ENCODE measurements at places on chromosomes 3 and 15. TPM values are rescaled to one million over a fixed set of nuclear protein-coding genes. Genes with fewer than 3 reads are reported as not detected.
A peak's percentile ranks its signal among the peaks of the same experiment; 100 is the strongest.

- H3K27me3 ChIP-seq = no peaks in the 10 kb centered on the region
- no peaks in the 10 kb centered on the region for H3K36me3 ChIP-seq
- no peak overlapping the region for H3K4me3 ChIP-seq
- no peak for DNase-seq
These were observed 54.4 kb upstream of the PPP2R3A start for GRCh38 chr3:135911110-135911509.

- no peaks in the 10 kb centered on the region for H3K36me3 ChIP-seq
- H3K4me3 ChIP-seq = no peak overlapping the region
- DNase-seq = peak; percentile 22
These were observed 324.9 kb upstream of the COL8A1 start for GRCh38 chr3:99313485-99313884.

DNA sequence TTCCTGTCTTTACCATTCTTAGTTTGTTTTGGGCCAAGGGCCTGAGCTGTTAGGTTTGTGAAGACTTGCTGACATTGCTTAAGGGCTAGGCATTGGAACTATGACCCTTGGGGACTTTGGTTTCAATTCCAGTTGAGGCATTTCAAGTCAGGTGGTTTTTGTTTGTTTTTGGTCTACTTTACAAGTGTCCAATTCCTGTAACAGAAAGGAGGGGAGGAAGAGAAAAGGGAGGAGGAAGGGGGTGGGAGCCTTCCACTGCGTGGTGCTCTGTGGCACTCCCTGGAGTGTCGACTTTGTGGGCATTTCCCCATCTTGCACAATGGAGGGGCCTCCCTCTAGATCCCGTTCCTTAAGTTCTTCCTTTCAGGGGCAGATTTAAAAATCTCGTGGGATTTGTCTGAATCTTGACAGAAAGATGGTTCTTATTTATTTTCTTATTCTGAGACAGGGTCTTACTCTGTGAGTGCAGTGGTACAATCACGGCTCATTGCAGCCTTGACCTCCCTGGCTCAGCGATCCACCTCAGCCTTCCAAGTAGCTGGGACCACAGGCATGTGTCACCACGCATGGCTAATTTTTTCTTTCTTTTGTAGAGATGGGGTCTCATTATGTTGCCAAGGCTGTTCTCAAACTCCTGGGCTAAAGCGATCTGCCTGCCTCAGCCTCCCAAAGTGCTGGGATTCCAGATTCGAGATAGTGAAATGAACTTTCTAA is 59.5 kb upstream of the RYK start:
- no peak for DNase-seq
- no peaks in the 10 kb centered on the region for H3K36me3 ChIP-seq
- H3K4me1 ChIP-seq = peaks cover 65% of the 10 kb centered on the region

GRCh38 chr3:73637042-73637441 is 12.3 kb upstream of the PDZRN3 start:
- no peaks in the 10 kb centered on the region for H3K36me3 ChIP-seq
- H3K27me3 ChIP-seq = no peaks in the 10 kb centered on the region
- no peak overlapping the region for H3K27ac ChIP-seq
- H3K4me3 ChIP-seq = no peak overlapping the region

- H3K27ac ChIP-seq = no peak overlapping the region
- H3K4me3 ChIP-seq = no peak overlapping the region
- DNase-seq = no peak
- no peaks in the 10 kb centered on the region for H3K36me3 ChIP-seq
These were observed 172.4 kb upstream of the TOPAZ1 start for GRCh38 chr3:44069276-44069675.

- no peaks in the 10 kb centered on the region for H3K27me3 ChIP-seq
- no peak overlapping the region for H3K4me3 ChIP-seq
These were observed 32.0 kb downstream of the UBE3A start for GRCh38 chr15:25406846-25407245.

DNA sequence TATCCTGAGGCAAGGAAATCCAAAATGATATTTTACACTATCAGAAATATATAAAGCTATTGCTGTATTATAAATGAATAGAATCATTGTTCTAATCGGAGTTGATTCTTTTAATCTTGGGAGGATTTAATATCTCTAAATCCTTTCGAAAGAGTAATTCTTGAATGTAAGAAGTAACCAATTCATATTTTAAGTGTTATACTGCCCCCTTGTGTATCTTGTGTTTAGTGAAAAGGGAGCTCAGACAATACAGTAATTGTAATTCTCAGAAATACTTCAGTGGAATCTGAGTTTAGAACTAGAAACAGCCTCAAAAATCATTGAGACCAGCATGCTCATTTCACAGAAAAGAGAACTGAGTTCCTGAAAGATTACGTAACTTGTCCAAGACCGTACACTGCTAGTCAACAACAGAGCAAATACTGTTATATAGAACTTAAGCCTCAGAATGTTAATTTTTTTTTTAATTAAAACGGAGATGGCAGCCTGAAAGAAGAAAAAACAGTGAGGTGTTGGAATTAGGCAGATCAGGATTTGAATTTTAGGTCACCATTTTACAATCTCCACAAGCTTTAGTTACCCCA is 42.9 kb downstream of the PLCH1 start:
- H3K27ac ChIP-seq = no peak overlapping the region
- no peaks in the 10 kb centered on the region for H3K4me1 ChIP-seq
- peak; percentile 32 for DNase-seq

- H3K36me3 ChIP-seq = no peaks in the 10 kb centered on the region
These were observed 988 bp upstream of the CFAP92 start for GRCh38 chr3:128994581-128995546.

- H3K36me3 ChIP-seq = no peaks in the 10 kb centered on the region
- no peak overlapping the region for H3K4me3 ChIP-seq
- no peaks in the 10 kb centered on the region for H3K27me3 ChIP-seq
These were observed 25.1 kb upstream of the HERC1 start for GRCh38 chr15:63858881-63859280.

DNA sequence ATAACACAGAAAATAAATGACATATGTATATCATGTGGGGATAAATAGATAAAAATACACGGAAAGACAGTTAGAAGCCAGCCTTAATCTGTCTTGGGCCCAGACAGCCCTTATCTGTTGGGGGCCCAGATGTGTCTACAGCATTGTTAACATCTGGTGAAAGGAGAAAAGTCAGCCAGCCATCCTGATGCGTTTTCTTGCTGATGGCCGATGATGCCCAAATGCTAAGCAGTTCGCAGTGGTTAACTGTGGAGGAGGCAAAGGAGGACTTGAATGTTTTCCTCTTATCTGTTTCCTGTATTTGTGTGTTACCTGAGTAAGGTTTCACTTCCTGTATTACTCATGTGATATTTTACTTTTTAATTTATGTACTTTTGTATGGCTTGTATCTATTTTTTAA is 46.2 kb downstream of the NOX5 start:
- H3K27me3 ChIP-seq = peaks cover 23% of the 10 kb centered on the region
- H3K4me1 ChIP-seq = no peaks in the 10 kb centered on the region
- H3K4me3 ChIP-seq = no peak overlapping the region
- H3K36me3 ChIP-seq = no peaks in the 10 kb centered on the region
- no peak for DNase-seq

DNA sequence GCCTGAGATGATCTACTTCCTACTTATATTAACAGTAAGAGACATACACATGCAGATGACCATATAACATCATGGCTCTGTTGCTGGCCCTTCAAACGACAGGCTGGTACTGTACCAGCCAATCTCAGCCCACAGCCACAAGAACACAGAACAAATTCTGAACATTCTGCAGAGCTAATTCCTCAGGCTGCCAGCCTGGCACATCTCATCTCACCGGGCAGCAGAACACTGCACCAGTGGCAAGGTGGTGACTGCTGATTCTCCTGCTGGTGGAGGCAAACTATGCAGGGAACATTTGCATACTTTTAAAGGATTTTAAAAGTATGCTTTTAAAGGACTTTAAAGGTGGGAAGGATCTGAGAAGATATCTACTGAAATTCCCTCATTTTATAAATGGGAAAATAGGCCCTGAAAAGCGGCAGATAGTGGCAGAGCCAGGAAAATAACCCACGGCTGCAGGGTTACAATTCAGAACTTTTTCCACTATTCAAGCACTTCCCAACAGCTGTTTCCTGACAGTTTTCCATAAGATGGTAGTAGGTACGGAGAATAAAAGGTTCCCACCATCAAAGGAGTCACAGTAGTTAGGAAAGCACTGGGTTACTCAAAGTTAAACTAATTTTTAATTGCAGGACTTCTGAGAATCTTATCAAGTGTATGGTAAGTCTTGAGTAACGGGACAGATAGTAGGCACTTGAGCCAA is 37.3 kb downstream of the SUMF1 start:
- H3K4me1 ChIP-seq = peaks cover 17% of the 10 kb centered on the region
- DNase-seq = no peak
- H3K27me3 ChIP-seq = no peaks in the 10 kb centered on the region
- H3K27ac ChIP-seq = no peak overlapping the region
- H3K4me3 ChIP-seq = no peak overlapping the region

GRCh38 chr15:90340345-90340744 is 11.7 kb upstream of the ZNF774 start:
- no peak for DNase-seq
- no peaks in the 10 kb centered on the region for H3K27me3 ChIP-seq
- H3K36me3 ChIP-seq = no peaks in the 10 kb centered on the region
- H3K27ac ChIP-seq = no peak overlapping the region
- no peak overlapping the region for H3K4me3 ChIP-seq
- peaks cover 16% of the 10 kb centered on the region for H3K4me1 ChIP-seq

GRCh38 chr15:64162478-64162868 is 349 bp downstream of the PPIB start:
- peak overlapping the region; percentile 87 for H3K4me3 ChIP-seq
- H3K27me3 ChIP-seq = no peaks in the 10 kb centered on the region
- H3K4me1 ChIP-seq = peaks cover 25% of the 10 kb centered on the region
- H3K36me3 ChIP-seq = peaks cover 28% of the 10 kb centered on the region

GRCh38 chr3:162130582-162130981 is 634.0 kb downstream of the OTOL1 start:
- no peaks in the 10 kb centered on the region for H3K27me3 ChIP-seq
- no peak overlapping the region for H3K4me3 ChIP-seq
- no peaks in the 10 kb centered on the region for H3K4me1 ChIP-seq
- H3K36me3 ChIP-seq = no peaks in the 10 kb centered on the region
- DNase-seq = no peak

DNA sequence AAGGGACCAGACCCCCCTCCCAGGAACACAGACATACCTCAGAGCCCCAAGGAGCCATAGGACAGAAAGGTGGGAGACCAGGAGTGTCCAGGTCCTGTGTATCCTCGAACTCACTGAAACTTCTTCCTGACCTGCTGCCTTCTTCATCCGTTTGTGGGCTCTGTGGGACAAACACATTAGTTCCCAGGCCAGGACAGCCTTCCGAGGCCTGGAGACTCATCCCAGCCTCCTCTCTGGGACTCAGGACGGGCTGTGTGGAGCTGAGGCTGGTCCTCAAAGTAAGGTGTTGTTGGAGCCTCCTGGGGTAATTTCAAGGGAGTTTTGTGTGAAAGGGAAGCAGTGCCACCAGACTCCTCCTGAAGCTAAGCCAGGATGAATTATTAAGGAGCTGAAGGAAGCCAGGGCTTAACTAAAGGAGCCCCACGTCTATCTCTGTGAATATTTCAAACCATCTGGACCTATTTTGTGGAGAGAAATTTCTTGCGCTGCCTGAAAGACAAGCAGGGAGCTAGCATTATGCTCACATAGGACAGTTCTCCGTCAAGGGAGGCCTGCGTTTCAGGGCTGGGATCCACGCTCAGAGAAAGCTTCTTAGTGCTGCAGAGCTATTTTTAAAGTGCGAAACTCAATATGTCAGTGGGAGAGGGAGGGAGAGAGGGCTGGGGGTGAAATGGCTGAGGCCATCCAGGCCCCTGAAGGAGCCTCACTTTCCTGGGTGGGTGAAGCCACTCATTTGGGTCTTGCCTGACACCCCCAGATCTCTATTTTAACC is 29.8 kb upstream of the PLA2G4E start:
- no peak overlapping the region for H3K27ac ChIP-seq
- peaks cover 13% of the 10 kb centered on the region for H3K27me3 ChIP-seq
- no peak for DNase-seq
- no peak overlapping the region for H3K4me3 ChIP-seq

GRCh38 chr3:115450036-115450435 is 173.3 kb upstream of the GAP43 start:
- H3K36me3 ChIP-seq = no peaks in the 10 kb centered on the region
- no peak for DNase-seq
- H3K4me3 ChIP-seq = no peak overlapping the region
- H3K27ac ChIP-seq = no peak overlapping the region

DNA sequence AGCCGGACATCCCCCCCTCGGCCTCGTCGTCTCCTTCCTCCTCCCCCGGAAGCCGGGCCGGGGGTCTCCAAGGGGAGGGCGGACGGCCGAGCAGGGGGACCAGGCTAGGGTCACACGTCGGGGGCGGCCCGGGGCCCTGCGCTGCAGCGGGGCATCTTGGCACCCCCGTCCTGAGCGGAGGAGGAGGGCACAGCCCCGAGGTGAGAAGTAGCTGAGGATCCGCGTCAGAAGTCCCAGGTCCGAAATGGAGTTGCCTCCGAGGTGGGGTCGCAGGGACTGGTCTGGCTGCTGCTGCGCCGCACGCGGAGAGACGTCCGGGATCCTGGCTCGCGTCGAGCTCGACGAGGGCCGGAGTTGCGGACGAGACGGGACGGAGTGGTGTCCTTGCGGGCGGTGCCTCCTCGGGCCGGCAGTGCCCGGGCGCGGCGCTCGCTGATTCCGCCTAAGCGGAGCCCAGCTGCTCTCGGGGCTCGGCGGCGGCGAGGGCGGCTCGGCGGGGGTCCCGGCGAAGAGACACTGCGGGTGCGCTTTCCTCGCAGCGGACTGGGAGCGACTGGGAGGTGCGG is at the start of gene ADCY5:
Gene ADCY5, minus strand, starts transcription at position 555 of the 566 bp plus-strand sequence. Its CDS starts 545 bp downstream, at position 10.
- H3K4me3 ChIP-seq = peak within 1 kb of the TSS; percentile 50
- H3K27me3 ChIP-seq = peaks cover 65% of the 10 kb centered on the region
- no peak for DNase-seq
- no peak within 1 kb of the TSS for H3K27ac ChIP-seq

DNA sequence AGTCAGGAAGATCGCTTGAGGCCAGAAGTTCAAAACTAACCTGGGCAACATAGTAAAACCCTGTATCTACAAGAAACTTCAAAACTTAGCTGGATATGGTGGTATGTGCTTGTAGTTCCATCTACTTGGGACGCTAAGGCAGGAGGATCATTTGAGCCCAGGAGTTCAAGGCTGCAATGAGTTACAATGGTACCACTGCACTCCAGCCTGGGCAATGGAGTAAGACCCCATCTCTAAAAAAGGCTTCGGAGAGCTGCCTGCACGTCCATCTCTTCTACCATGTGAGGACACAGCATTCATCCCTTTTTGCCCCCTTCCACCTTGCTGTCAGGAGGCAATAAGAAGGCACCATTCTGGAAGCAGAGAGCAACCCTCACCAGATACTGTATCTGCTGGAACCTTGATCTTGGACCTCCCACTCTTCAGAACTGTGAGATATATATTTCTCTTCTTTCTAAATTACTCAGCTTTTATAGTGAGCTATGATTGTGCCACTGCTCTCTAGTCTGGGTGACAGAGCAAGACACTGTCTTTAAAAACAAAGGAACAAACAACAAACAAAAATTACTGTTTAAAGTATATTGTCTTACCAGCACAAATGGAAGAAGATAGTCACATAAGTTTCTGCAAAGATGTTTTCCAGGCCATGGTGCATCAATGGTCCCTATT is 4.2 kb upstream of the BTLA start:
- no peak overlapping the region for H3K27ac ChIP-seq
- no peaks in the 10 kb centered on the region for H3K4me1 ChIP-seq
- H3K4me3 ChIP-seq = no peak overlapping the region
- no peaks in the 10 kb centered on the region for H3K36me3 ChIP-seq

GRCh38 chr3:127015282-127016042 is 32.5 kb downstream of the PLXNA1 start:
- no peak for DNase-seq
- no peaks in the 10 kb centered on the region for H3K36me3 ChIP-seq
- no peak overlapping the region for H3K27ac ChIP-seq
- H3K27me3 ChIP-seq = no peaks in the 10 kb centered on the region
- H3K4me1 ChIP-seq = peaks cover 15% of the 10 kb centered on the region
- H3K4me3 ChIP-seq = no peak overlapping the region

Gene MNS1
- total RNA-seq = 0.86 TPM

Gene LMLN
- 6.7 TPM for total RNA-seq

Gene ISL2
- 2.1 TPM for total RNA-seq

Gene HRG
- not detected for total RNA-seq

Gene GAP43
- 17.4 TPM for total RNA-seq

Gene NAA80
- total RNA-seq = 7.0 TPM

Gene GP9
- total RNA-seq = not detected
